Stimulated activated naive CD8-positive, alpha-beta T cell treated with anti-CD3 and anti-CD28 coated beads, Interleukin-15, Interleukin-2, amounts not matched to agents 100 U/mL and 50 U/mL, for 24 hours (primary cell): ENCODE measurements at places on chromosomes 2 and 18.

DNA sequence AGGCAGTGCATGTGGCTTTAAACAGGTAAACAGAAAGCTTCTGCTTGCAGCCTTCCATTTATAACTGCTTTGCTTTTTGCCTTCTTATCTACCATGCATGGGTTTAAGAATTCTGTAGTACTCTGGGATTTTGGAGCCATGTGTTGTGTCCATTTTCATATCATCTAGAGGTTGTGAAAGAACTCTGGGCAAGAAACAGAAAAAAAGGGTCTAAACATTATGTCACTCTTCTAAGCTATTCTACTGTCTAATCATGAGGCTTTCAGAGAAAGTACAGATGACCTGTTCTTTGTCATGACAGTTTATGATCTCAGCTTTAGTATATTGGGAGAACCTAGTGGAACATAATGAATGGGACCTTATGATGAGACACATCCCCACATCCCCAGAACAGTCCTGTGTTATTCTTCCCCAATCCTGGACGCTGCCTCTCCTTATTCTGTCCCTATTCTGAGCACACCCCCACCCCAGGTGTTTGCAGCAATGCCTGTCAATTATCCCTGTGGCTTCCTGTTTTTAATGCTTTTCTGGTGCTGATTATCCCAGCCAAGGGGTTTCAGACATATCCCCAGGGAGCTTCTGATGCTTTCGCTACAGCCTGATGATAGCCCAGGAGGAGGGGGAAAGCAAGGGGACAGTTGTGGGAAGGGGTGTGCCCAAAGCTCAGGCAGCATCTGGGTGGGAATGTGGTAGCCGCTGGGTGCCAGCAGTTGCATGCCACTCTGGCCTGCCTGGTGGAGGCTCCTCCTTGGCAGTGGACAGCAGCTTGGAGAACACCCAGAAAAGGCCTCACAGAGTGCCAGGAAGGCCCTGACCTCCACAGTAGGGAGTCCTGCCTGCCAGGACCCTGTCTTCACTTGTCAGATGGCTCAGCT lies 169.5 kb upstream of the MAP3K20 start:
- no peak for DNase-seq

DNA sequence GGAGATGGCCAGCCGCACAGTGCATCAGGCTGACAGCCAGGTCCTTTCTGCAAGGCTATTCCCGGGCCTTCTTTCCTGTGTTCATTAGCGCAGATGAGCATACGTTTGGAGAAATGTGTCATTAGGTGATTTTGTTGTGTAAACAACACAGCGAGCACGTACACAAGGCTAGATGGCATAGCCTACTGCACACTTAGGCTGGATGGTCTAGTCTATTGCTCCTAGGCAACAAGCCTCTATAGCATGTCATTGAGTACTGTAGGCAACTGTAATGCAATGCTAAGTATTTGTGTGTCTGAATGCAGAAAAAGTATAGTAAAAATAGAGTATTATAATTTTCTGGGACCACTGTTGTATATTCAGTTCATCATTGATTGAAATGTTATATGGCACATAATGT lies 50.9 kb upstream of the PHLPP1 start:
- DNase-seq: no peak

DNA sequence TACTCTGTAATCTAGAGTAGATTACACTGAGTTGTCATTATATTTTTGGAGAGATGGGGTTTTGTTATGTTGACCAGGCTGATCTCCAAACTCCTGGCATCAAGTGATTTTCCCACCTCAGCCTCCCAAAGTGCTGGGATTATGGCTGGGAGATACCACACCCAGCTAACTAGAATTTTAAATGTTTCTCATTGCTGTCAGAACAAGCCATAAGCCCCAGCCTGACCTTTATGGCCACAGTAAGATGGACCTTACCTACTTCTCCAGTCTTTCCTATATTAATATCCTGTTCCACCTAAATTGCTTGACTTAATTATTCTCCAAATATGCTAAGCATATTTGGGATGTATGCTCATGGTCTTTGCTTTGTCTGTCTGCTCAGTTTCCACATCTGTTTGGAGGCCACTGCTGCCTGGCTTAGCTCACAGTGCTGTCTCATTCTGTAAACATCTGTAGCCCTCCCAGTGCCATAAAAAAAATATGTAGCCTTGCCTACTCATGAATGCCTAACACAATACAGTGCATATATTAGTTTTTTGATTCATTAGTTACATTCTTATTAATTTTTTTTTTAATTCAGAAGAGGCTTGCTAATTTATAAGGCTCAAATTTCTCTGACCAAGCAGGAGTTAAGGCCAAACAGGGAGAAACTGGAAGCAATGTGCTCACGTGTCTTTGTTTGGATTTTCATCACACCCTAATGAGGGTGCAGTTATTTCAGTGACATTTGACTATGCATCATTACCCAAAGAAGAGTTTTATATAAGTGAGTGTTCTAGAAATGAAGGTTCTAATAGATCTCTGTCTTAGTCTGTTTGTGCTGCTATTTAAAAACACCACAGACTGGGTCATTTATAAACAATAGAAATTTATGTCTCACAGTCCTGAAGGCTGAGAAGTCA lies 45.3 kb upstream of the PSME4 start:
- no peak for DNase-seq

DNA sequence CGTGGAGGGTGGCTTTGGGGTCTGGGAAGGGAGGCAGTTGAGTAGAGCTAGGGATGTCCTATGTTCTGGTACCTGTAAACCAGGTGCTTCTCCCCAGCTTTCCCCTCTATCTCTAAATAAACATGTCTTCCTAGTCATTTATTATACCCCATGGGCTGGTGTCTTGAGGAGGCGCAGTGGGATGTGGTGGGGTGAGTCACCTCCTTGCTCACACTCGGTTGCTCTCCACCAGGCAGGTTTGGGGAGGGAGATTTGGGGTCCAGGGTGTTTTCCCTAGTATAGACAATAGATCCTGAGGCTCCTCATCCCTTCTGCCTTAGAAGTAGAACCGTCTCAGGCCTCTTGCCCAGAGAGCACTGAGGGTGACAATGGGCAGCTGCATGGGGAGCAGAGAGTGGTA lies 5.1 kb downstream of the PSD4 start:
- DNase-seq: peak; percentile 68

DNA sequence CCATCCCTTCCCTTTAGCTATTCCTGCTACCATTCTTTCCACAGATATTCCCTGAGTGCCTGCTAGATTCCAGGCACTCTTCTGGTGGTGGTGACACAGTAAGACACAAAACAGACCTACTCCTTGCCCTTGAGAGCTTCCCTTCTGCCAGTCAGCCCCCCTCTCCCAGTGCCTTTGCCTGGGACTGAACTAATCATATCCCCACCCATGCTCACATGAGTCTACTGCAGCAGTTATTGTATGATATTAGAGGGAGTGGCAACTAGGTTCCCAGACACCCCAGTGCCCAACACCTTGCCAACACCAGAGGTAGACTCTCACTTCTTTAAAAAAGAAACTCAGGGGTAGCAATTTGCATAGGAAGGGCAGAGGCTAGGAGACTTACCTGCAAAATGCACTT lies 7.2 kb upstream of the LBH start:
- DNase-seq: no peak

DNA sequence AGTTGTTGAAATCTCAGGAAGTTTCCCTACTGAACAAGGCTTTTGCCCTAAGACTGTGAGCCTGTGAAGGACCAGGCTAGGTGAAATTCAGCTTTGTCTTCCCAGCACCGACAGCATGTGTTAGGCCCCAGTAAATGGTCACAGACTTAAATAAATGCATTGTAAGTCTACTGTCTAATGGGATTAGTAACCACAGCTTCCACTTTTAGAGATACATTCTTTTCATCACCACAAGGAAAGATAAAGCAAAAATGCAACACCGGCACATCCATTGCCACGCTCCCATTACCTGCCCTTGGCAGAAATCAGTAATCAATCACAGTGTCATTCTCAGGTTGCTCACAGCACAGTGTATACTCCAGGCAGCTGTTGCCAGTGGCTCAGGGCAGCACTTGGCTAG lies 59.3 kb downstream of the CRACDL start:
- DNase-seq: no peak

DNA sequence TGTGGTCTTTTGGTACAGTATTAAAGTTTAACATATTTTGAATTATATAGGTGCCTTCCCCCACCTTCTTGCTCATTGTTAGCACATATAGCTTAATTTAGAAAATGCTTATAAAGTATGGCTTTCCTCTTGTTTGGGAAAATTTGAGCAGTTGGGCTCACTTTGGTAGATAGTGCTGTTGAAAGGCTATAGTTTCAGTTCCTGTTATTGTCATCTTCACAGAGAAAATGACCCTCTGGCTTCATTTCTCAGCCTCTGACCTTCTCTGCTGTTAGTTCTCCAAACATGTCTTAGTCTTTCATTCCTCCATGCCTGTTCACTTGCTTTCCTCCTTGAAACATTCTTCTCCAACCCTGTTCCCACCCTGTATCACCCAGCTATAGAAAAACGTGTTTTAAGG lies 200.6 kb downstream of the WDR7 start:
- DNase-seq: no peak

GRCh38 chr2:60350791-60351190 lies 202.7 kb downstream of the BCL11A start:
- DNase-seq: no peak

DNA sequence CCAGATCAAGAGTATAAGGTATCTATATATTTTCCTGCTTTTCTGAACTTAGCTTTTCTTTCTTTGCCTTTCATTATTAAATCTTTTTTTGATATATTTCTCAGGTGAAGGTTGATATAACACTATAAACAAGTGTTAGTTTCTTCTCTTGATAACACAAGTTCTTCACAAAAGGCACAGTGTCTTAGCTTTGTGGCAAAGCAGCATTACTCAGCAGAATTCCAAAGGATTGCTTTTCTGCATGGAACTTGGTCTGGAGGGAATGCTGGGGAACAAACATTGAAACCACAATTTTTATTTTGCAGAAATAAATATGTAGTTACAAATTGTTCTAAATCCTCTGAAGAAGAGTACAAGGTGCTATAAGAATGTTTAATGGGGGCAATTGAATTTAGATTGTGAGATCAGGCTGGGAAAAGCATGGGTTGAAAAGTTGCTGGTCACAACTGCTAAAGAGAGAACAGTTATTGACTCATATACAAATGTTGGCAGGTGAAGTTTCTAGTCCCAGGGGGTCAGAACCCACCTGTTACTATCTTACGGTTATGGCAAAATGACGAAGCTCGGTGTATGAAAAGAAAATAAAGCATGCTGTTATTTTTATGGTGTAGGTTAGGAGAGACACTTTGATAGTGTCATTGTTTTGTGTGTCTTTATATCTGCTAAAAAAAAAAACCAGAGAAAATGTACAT lies 68.2 kb downstream of the UBR3 start:
- DNase-seq: no peak

GRCh38 chr18:57404345-57404744 lies 30.8 kb upstream of the ONECUT2 start:
- no peak for DNase-seq

DNA sequence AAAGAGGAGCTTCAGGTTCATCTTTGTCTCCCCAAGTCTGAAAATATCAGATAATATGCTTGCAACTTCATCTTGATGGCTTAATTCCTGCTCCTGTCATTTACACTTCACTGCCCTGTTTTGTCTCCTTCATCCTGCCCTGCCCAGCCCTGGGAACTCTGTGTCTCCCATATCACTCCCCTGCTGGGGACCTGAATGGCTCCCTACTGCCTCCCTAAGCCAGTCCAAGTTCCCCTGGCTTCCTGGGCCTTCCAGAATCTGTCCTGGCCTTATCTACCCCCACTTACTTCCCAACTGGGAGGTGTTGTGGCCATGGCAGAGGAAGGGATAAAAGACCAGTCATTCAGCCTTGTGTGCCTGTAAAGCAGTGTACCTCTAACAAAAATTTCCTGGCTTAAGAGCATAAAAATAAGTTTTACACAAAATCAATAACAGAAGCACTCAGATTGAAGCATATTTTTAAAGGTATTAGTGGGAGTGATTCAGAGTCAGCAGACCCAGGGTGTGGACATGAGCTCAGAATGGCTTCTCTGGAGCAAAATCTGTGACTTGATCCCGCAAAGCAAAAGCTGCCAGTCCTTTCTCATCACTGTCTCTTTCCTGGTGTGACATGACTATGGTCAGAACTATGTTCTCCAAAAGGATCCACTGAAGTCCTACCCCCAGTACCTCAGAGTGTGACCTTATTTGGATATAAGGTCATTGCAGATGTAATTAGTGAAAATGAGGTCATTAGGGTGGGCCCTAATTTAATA lies 59.1 kb downstream of the INO80C start:
- no peak for DNase-seq
